Fibroblast of lung (primary cell): ENCODE measurements at places on chromosomes 12 and 14. TPM values are rescaled to one million over a fixed set of nuclear protein-coding genes. Genes with fewer than 3 reads are reported as not detected.

The DEGS2 gene
- total RNA-seq: under 0.01 and 0.26 TPM in 2 replicates

DNA sequence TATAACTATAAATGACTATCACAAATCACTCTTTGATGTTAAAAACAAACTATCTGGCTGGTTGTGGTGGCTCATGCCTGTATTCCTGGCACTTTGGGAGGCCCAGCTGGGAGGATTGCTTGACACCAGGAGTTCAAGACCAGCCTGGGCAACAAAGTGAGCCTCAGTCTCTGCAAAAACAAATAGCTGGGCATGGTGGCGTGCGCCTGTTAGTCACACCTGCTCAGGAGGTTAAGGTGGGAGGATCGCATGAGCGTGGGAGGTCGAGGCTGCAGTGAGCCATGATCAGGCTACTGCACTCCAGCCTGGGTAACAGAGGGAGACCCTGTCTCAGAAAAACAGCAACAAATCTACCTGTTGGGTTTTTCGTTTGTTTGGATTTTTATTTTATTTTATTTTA, 5.4 kb downstream of the TXNRD1 start:
- DNase-seq: no peak

The KLHL33 gene
- 0.26 and 1.5 TPM in 2 replicates for total RNA-seq

DNA sequence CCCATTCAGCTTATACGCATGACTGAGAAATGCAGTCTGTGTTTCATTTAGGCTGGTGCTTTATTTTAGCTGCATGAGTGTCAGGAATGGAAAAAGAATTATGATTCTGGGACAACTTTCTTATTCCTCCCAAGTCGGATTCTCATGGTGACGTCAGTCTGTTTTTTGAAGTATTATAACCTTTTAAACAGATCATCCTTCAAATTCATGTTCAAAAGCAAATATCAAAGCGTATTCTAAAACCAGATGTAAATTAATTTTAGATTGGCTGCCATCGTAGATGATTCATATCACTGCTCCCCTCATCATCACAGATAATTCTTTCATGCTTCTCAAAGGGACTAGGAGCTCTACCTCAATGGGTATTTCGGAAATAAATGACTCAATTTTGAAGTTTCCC, 15.0 kb downstream of the FNTB start:
- peak; percentile 51 for DNase-seq
